Activated CD8-positive, alpha-beta memory T cell treated with anti-CD3 and anti-CD28 coated beads, Interleukin-2, amount 50 U/mL, for 4 hours (primary cell): ENCODE measurements at places on chromosomes 16 and 17.

GRCh38 chr16:89871895-89872294 is 1.5 kb upstream of the TCF25 start:
- DNase-seq = no peak

DNA sequence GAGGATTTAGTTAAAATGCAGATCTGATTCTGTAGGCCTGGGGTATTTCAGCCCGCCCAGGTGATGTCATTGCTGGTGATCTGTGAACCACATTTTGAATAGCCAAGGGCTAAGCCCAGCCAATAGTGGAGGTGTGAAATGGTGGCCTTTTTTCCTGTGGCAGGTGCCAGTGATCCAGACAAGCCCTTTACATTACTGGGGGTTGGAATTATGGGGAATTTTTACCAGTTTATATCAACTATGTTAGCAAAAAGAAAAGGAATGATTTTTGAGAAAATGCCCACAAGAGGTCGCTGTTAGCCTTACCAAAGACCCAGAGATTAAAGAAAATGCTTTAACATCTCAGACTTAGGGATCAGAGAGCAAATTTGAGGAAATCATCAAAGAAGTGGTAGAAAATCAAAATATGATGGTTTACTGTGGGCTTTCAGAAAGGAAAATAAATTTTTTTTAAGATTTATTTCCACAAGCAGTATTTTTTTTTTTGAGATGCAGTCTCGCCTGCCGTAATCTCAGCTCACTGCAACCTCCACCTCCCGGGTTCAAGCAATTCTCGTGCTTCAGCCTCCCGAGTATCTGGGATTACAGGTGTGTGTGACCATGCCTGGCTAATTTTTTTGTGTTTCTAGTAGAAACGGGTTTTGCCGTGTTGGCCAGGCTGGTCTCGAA is 3.9 kb downstream of the VPS35L start:
- DNase-seq = no peak

DNA sequence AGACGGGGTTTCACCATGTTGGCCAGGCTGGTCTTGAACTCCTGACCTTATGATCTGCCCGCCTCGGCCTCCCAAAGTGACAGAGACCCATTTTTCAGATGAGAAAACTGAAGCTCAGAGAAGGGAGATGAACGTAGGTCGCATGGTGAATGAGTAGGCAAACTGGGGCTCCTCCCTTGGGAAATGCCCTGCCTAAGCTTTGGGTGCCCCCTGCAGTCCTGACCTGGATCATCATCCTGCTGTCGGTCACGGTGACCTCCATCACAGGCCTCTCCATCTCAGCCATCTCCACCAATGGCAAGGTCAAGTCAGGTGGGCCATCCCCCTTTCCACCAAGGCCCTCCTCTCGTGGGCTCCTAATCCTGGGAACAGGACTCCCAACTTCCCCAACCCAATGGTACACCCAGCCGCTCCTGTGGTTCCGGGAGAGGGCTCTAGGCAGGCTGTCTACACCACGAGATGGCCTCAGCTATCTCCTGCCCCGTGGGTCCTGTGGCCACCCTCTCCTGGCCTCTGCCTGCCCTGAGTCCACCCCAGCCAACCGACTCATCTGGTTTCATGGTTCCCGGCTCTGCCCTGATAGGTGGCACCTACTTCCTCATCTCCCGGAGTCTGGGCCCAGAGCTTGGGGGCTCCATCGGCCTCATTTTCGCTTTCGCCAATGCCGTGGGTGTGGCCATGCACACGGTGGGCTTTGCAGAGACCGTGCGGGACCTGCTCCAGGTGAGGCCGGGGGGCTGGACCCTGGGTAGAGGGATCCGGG is 4.7 kb downstream of the SLC12A3 start:
- no peak for DNase-seq

DNA sequence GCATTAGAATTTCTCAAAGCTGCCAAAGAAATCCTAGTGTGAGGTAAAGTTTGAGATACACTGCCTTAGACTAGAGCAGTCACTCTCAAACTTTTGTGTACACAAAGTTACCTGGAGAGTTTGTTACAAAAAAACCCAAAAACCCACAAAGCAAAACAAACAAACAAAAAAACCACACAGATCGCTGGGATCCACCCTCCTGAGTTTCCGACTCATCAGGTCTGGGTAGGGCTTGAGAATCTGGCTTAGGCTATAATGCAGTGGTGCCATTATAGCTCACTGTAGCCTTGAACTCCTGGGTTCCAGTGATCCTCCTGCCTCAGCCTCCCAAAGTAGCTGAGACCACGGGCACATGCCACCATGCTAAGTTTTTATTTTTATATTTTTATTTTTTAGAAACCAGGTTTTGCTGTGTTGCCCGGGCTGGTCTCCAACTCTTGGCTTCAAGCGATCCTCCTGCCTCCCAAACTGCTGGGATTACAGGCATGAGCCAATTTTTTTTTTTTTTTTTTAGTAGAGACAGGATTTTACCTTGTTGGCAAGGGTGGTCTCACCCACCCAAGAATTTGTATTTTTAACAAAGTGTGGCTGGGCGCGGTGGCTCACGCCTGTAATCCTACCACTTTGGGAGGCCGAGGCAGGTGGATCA is 22.3 kb upstream of the SMG1 start:
- no peak for DNase-seq

GRCh38 chr16:48459167-48459566 is 74.0 kb upstream of the SIAH1 start:
- DNase-seq = no peak

- no peak for DNase-seq
Observed at GRCh38 chr17:4998732-4999429, 1.1 kb downstream of the KIF1C start.
